AG09309 (cell line): ENCODE measurements at places on chromosomes 3 and 15.

DNA sequence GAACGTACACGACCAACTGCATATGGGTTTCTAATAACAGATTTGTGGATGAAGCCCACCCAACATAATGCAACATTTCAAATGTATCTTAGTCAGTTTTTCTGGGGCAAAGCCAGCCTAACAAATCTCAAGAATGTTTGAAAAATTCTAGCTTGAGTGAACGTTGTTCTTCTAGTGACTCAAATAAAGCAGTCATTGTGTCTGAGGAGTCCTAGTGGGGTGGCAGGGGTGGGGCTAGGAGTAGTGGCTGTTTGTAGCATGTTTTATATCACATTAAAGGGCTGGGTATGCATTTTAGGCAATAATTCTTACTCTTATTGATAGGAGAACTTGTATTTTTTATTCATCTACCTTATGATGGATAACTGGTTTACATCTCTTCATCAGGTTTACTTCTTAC is 6.0 kb downstream of the B3GNT5 start:
- DNase-seq, result no peak

DNA sequence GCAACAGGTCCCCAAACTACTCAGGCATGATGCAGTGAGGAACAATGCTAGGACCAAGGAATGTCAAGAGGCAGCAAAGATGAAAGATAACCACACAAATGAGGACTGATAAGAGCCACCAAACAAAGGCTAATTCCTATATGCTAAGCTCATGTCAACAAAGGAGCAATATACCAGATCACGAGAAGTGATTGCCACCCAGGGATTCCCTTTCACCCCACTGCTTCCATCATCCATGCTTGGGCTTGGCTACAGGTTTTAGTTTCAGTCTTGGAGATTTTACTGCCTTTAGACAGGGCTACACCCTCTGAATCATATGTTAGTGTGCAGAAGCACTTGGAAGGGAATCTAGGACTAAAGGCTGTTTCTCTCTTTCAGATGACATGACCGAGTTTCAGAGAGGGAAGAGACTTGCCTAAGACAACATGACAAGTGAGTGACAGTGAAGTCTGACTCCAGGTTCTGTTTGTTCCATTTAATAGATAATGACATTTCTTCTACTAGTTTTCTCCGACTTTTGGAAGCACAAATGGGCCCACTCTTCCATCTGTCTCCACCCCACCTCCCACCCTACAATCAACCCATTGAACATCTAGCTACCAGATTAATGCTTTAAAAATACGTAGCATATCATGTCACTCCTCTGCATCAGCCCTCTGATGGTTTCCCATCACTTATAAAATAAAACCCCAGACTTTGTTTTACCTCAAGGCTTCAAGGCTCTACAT is 173.5 kb upstream of the LRRN1 start:
- DNase-seq, result no peak

DNA sequence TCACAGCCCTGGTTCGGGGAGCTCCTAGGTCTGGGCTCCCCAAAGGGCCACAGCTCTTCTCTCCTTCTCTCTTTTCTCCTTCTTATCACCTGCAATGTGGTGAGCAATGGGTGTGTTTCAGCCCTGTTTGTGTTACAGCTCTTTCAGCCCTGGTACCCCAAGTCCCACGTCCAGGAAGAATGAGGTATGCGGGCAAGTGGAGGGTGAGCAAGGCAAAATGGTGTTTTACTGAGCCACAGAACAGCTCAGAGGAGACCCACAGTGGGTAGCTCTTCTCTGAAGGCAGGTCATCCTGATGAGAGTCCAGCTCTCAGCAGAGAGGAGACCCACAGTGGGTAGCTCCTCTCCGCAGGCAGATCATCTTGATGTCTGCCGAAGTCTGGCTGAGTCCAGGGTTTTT is 86.8 kb downstream of the BFSP2 start:
- no peak for DNase-seq

DNA sequence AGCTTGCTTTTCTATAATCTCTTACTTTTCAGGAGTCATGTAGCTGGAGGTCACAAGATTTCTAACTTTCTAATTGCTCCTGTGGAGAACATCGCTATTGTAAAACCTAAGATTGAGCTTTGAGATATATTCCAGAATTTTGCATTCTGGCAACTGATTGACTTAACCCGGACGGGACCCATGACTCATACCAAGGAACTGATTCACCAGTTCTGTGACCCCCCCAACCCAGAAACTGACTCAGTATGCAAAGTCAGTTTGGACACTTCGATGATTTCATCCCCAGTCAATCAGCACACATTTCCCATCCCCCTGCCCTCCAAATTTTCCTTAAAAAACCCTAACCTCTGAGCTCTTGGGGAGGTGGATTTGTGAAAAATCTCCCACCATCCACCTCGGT is 396.5 kb upstream of the GBE1 start:
- DNase-seq, result no peak

- DNase-seq, result no peak
Observed at GRCh38 chr15:70222606-70223005, 124.9 kb upstream of the TLE3 start.

GRCh38 chr15:40265355-40265754 is 17.5 kb downstream of the ANKRD63 start:
- no peak for DNase-seq

- peak; percentile 57 for DNase-seq
Observed at GRCh38 chr3:171446801-171447578, 13.2 kb downstream of the TNIK start.

DNA sequence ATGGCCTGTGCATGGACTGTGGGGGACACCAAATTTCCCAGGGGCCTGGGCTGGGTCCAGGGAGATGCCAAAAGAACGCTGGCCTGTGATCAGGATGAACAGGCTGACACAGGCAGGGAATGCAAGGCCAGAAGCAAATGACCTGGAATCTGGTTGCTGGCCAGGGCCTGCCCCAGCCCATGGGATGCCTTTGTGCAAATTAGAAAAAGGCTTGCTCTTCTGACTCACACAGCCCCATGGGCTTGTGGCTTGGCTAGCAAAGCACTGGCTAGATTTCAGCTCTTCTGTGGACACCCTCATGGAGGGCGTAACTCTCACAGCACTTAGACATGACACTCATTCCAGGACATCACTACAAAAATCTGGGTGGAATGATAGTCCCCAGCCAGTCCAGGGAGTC is 356.0 kb downstream of the SHQ1 start:
- peak; percentile 86 for DNase-seq

DNA sequence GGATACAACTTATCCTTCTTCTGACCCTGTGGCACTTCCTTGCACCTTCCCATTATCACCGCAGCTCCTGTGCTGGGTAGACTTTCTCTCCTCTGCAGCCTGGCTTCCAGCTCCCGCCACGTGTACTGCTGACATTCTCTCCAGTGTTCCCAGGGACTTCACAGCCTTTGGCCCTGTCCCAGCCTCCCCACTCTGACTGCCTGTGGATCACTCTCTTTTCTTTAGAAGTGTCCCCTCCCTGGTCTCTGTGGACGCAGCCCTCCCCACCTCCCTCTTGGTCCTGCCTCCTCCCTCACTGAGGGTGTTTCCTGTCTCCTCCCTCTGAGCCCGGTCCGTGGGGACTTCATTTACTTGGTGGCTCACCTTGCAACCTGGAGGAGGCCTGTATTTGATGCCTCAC is 17.4 kb downstream of the PDIA5 start:
- no peak for DNase-seq

DNA sequence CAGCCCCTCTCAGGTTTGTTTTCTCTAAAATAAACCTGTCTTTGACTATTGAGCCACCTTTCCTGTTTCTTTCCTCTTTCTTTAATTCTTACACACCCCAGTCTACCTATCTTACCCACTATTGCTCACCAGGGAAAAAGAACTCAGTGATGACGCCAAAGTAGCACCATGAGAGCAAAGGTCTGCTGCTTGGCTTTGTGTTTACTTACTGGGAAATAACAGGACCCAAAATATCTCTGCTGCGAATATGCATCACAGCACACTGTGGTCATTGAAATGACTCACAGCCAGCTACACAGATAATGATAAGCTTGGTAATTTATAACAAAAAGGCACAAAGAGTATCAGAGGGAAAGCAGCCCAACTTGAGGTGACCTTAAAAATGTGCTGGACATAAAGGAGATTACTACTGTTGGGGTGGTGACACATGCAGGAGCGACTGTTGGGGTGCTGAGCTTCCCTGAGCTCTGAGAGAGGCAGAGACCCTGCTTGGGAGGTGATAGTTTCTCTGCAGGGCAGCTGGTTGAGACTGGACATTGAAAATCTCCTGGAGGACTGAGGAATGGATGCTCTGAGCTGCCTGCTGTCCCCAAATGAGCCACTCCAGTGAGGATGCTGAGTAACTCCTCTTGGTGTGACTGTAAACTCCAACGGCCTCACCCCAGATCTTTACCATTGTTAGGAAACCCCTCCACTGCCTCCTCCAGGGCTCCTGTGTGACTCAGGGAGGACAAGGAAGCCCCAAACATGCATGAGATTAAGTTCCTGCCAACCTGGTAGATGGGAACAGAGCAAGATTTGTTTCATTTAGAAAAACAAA is 14.5 kb downstream of the EFCAB12 start:
- peak; percentile 69 for DNase-seq

DNA sequence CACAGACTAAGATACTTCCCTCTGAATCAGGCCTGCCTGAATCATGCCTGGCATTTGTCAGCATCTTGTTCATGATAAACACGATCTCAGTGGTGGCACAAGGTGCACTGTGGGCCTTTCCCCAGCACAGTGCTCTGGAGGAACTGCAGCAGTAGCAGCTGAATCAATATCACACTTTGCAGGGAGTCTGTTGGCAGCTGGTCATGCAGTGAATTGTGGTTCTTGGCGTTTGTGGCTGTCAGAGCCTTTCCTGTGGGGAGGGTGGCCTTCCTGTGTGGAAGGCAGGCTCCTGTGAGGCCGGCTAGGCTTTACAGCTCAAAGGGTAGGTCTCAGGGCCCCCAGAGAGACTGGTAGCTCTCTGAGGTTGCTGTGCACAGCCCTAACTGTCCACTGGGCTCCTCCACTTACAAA is 54.4 kb upstream of the TLE3 start:
- DNase-seq, result no peak

- no peak for DNase-seq
Observed at GRCh38 chr3:53775834-53776251, 70.4 kb downstream of the CHDH start.
